Calu3 (cell line): ENCODE measurements at places on chromosomes 4 and X. TPM values are rescaled to one million over a fixed set of nuclear protein-coding genes. Genes with fewer than 3 reads are reported as not detected.

The SSR4 gene
- 360 and 391 TPM in 2 replicates for total RNA-seq

The TMPRSS11D gene
- not detected in 2 replicates for total RNA-seq

The CLNK gene
- not detected in 2 replicates for total RNA-seq

The PAGE2B gene
- total RNA-seq: not detected in 2 replicates

The GPM6B gene
- 2.3 and 4.3 TPM in 2 replicates for total RNA-seq

The C4orf36 gene
- total RNA-seq: 1.7 and 1.9 TPM in 2 replicates

The SMR3B gene
- not detected in 2 replicates for total RNA-seq

The CT55 gene
- not detected in 2 replicates for total RNA-seq

The MAML3 gene
- 3.8 and 4.0 TPM in 2 replicates for total RNA-seq

The CT45A5 gene
- not detected in 2 replicates for total RNA-seq

The XPNPEP2 gene
- total RNA-seq: not detected in 2 replicates

The JADE1 gene
- 29.9 and 33.9 TPM in 2 replicates for total RNA-seq

The INTU gene
- 4.6 and 4.8 TPM in 2 replicates for total RNA-seq

The NHSL2 gene
- 0.09 and 0.27 TPM in 2 replicates for total RNA-seq

The LONRF3 gene
- 6.7 and 9.5 TPM in 2 replicates for total RNA-seq

The PTPN13 gene
- total RNA-seq: 22.2 and 23.3 TPM in 2 replicates

The GRID2 gene
- not detected in 2 replicates for total RNA-seq
